Stimulated activated CD4-positive, alpha-beta T cell treated with anti-CD3 and anti-CD28 coated beads, Interleukin-4, amount 100 ng/mL, for 1 hour (primary cell): ENCODE measurements at places on chromosomes 16 and 17.

DNA sequence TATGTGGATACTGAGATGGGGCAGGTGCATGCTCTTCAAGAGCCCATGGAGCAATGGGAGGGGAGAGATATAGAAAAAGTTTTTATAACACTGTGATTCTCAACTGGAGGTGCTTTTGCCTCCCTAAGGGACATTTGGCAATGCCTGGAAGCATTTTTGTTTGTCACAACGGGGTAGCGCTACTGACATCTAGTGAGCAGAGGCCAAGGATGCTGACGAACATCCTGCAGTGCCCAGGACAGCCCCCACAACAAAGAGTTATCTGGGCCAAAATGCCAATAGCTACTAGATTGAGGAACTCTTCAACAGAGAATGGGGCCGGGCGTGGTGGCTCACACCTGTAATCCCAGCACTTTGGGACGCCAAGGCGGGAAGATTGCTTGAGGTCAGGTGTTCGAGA, 67.2 kb upstream of the CLEC3A start:
- no peak for DNase-seq

DNA sequence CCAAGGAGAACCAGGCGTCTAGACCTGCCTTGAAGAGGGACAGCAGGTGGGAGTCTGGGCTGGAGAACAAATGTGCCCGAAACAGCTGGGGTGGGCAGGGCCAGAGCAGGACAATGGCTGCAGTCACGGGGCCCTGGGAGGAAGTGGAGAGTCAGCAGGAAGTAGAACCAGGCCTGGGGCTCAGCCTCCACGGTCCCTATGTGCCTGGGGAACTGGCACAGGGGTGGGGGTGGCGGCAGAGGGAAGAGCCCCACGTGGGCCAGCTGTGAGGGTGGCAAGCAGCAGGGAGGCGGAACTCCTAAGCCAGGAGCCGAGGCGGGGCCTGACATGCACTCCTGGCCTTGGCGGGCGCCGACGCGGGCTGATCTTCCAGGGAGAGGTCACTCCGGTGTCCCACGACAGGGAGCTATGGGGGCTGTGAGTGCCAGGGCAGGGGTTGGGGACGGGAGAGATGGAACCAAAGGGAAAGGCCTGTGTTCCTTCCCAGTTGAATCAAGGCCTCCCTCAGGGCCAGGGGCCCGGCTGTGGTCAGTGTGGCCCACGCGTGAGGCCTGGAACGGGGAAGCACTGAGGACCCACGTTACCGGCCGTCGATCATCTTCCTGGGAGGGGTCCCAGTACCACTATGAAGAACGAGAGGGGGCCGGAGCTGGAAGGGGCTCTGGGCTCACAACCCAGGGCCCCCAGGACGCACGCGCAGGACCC, 42.7 kb downstream of the TIMM22 start:
- no peak for DNase-seq

- DNase-seq, result no peak
Measured at GRCh38 chr16:83835586-83836566, 28.1 kb downstream of the HSBP1 start.

GRCh38 chr16:82801361-82801760, 174.6 kb downstream of the CDH13 start:
- no peak for DNase-seq

DNA sequence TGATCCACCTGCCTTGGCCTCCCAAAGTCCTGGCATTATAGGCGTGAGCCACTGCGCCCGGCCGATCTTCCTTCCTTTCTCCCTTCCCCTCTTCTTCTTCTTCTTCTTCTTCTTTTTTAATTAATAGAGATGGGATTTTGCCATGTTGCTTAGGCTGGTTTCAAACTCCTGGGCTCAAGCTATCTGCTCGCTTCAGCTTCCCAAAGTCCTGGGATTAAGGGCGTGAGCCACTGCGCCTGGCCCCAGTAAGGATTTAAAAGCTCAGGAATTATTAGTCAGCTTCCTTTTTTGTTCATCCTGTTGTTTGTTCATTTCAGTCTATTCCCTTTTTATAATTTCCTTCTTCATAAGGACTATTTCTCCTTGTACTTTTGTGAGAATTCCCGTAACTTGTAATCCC, 32.7 kb upstream of the LRRC37A start:
- DNase-seq, result no peak

DNA sequence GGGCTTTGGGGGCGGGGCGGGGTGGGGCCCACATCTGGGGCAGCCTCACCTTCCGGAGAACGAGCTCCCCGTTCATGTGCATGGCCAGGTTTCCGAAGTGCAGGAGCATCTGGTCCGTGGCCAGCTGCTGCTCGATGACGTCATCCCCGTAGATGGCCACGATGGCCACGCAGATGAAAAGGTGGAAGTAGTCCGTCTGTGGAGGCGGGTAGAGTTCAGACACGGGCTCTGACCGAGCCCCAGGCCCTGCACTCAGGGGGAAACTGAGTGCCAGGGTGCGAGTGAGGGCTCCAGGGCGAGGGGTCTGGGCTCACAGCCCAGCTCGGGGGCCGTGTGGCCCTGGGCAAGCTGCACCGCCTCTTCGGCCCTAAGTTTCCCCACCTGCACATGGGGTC, 93.7 kb downstream of the TBC1D16 start:
- no peak for DNase-seq

DNA sequence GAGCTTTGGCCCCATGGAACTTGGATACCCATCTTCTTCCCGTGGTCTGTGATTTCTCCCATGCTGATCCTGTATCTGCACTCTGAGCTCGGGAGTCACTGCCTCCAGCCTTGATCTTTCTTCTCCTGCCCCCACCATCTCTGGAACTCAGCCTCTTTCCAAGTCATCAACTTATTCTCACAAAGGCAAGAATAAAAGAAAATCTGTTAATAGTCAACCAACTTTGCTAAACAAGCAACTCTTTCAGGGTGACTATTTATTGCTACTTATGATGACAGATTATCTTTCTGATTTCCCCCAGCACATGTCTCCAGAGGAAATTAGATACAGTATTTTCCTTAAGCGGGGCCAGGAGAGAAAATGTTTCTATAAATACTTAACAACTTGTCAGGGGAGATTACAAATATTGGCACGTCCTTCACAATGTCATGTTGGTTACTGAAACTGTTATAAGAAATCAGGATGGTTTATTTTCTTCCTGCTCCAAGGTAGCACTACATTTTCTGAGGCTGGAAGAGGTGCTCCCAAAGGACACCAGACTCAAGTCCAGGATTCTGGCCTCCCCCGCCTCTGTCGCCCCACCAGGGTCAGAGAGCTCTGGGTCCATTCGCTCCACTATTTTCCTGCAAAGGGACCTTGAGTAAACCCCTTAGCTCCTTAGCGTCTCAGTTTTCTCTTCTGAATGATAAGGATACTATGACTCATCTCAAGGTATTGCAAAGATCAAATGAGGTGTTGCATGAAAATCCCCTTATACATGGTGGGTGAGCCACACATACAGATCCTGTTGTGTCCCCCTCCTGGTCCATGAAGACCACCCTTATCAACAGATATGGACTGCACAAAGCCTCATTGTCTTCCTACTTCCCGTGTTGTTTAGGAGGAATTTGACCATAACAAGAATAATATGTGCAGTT, 205.2 kb upstream of the WSCD1 start:
- DNase-seq, result no peak

DNA sequence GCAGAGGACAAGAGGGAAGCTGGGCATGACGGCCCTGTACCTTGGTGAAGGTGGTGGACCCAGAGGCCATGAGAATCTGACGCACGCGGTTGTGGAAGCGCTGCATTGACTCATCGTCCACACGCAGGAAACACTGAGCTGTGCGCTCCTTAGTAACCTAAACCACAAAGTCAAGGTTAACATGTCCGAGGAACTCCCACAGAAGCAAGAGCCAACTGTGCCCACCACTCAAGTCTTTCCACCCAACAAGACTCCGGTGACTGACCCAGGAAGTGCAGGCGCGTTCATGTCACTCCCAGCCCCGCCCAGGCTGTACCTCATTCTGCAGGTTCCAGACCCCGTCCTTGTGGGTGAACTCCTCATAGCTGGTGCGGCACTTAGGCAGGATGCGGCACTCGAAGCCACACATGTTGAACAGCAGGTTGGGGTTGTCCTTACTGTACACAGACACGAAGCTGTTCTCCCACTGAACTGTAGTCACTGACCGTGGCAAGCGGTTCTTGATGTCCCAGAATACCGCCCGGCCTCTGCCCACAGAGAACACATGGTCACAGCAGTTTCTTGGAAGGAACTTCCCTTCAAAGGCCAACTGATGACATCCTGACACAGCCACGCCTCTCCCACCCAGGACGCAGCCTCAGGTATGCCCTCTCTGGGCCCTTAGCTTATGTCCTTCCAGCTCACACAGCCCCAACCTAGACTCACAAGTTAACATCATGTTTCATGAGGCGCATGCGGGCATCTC, 11.5 kb downstream of the PRPF8 start:
- DNase-seq, result no peak
